ENCODE measurements at places on chromosomes 16 and 17.

DNA sequence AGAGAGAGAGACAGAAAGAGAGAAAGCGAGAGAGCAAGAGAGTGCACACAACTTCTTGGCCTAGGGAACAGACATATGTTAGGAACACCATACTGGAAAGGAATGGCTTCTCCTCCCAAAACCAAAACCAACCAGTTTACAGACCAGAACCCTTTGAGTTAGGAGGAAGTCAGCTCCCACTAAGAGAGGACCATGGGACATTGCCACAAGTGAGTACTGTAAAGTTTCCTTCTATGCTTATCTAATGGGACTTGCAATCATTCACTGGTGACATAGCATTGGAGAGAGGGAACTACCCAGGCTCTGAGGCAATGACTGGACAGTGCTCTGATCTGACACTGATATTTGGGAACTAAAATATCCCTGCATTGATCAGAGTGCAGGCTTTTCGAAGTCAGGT, 32.4 kb downstream of the TBC1D3B start:
- DNase-seq, result no peak

DNA sequence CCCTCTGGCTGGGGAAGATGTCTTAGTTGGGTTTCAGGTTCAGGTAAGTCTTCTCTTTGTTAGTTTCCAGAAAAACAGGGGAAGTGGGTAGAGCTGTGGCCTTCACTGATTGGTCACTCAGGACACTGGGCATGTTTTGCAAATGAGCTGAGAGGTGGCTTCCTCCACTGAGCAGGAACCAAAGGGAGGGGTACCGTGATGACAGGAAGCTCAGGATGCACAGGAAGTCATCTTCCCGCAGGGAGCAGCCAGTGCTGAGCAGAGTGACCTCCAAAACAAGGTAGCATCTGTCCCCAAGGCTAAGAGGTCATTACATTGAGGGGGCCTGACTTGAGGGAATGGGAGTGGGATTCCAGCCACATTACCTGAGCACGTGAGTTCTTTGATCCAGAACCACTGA, 5.6 kb downstream of the NT5C start:
- no peak for DNase-seq

DNA sequence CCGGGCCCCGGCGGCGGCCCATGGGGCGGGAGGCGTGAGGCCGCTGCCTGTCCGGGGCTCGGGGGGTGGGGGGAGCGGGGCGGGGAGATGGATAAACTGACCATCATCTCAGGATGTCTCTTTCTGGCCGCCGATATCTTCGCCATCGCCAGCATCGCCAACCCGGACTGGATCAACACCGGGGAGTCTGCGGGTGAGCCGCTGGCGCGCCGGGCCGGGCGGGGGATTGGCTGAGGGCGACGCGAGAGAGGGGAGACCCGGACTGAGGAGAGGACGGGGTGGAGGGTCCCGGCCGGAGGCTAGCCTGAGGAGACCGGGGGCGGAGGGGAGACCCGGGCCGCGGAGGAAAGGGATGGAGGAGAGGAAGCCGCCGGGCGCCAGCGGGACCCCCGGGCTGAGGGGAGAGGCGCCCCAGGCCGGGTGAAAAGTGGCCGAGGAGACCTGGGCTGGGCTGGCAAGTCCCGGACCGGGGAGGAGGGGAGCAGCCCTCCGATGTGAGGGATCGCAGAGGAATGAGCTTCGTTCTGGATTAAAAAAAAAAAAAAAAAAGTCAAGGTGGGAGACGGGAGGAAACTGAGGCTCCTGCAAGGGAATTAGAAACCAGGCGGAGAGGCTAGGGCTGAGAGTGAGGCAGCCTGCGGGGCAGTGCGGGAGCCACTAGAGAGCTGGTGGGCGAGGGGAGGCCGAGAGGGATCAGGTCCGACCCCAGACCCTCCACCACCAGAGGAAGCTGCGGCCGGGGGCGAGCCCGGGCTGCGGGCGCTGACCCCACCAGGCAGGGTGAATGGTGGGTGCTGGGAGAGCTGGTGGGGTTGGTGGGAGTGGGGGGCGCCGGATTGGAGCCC, 526 bp downstream of the MOSMO start:
- peak; percentile 58 for DNase-seq

GRCh38 chr16:84281074-84281473, 13.6 kb upstream of the WFDC1 start:
- DNase-seq, result no peak

DNA sequence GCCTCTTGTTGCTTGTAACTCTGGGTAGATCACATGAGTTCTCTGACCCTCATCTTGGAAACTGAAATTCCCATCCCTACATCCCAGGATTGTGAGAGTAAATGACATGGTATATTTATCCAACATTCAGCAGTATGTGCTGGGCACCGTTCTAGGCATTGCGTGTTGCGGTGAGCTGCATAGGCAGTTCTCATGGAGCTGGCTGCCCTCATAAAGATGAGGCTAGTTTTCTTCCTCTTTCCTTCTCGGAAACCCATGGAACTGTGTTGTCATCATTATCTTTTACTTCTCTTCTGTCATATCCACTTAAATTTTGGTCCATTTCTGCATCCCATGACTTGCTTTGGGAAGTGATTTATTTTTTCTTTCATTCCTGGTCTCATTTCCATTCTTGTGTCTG, 17.2 kb downstream of the CMIP start:
- no peak for DNase-seq

GRCh38 chr17:80474231-80474960, 2.0 kb downstream of the NPTX1 start:
- DNase-seq, result no peak

DNA sequence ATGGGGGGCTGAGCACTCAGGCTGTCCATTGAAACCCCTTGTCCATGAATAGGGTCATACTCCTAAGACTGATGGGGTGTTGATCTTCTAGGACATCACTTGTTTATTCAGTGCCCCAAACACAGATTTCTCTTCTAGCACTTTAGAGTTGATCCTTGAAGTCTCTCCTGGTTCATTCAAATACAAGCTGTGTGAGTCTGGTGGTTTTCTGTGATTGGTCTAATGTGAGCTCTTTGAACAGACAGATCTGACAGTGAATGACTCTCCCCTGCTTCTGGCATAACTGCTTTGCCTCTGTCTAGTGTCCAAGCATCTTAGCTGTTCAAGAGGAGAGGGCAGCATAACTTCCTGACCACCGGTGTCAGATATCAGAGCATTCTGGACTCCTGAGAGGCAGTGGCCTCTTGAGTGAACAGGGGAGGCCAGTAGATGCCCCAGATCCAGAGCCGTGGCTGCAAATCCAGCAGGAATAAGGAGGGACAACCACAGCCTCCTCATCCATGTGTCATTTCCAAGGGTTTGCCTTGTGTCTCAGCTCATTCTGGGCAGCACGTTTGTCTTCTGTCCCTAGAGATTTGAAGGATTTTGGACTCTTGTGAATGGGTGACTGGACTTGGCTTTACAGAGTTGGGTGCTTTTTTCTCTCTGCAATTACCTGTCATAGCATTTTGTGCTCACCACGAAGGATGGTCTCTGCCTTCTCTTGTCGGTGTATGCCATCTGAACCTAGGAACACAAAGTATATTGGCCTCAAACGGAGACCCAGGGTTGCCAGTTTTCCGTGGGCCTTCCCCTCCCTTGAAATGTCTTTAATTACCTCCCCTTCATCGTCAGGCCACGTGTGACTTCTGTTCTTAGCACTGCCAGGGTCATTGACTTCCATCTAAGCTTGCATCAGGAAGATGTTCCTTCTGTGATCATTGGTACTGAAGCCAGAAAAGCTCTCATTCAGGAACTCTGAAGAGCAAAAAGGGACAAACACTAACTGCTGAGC, 13.9 kb upstream of the CLEC18C start:
- DNase-seq, result no peak

- peak; percentile 22 for DNase-seq
Observed at GRCh38 chr16:78122774-78123315, 23.4 kb downstream of the WWOX start.

DNA sequence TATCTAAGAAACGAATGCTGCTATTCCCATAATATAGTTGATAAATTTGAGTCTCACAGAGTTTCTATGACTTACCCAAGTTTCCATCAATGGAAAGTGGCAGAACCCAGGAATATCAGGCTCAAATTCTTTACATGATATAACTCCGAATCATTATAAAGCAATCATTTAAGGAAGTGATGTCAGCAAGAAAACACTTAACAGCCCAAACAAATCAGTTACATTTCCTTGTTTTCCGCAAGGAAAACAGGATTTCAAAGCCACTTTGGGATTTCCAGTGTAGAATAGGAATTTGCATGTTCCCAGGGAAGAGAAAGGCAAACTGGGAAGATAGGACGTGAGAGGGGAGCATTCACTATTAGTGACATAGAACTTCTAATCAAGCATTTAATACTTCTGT, 311.4 kb upstream of the GOT2 start:
- DNase-seq, result no peak

GRCh38 chr17:71260366-71260940, 860.4 kb upstream of the SOX9 start:
- DNase-seq, result no peak

DNA sequence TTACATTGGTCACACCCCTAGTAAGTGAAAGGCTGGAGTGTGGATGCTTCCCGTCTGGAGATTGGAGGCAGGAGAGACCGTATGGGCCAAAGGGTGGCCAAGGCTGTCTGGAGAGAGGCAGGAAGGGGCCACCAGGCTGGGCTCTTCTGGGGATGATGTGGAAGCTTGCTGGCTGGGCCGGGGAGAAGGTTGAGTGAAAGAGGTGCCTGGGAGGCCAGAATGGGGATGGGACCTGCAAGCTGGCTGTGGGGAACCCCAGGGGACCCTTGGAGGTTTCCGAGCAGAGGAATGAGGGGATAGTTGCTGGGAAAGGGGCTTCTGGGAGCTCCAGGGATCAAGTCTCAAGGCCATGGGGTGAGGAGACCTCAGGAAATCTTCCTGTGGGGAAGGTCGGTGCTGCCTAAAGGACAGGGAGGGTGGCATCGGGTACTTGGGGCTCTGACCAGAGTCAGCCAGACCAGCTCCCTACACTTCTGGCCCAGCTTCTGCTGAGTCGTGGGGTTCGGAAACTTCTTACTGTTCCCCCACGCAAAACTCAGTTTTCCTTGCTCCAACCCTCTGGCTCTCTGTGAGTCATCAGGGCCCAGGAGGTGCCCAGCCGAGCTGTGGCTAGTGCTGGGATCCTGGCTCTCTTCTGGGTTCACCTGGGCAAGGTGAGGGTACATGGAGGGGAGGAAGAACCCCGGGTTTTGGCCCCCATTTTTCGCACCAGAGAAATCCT, 3.1 kb downstream of the MRC2 start:
- DNase-seq, result no peak

DNA sequence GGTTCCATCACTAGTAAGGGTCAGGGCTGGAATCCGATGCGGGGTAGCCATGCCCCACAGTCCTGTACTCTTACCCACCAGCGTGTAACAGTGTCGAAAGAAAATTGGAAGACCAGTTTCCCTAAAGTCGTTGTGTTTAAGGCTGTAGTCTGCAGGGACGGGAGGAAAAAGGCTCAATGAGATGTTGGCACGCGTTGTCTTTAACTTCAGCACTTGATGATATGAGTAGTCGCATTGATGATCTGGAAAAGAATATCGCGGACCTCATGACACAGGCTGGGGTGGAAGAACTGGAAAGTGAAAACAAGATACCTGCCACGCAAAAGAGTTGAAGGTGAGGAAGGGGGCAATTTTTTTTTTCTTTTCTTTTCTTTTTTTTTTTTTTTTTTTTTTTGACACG, 1.3 kb downstream of the HSBP1 start:
- DNase-seq, result no peak

DNA sequence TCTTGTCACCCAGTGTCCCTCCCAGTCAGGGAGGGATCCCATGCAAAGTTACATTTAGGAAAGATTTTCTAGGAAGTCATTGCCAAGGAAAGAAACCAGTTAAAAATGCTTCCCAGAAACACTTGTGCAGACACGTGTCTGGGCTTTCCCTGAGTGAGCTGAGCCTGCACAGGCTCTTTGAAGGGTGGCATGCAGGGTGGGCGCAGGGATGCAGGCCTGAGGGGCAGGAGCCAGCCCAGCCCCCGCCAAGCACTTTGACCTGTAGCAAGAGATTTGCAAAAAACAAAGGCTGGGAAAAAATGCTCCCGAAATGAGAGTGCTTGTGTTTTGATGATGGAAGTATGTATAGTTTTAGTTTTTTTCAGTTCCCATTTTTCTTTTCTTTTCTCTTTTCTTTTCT, 52.4 kb downstream of the B9D1 start:
- no peak for DNase-seq

- DNase-seq, result no peak
Observed at GRCh38 chr17:35169835-35170363, 22.3 kb downstream of the UNC45B start.

DNA sequence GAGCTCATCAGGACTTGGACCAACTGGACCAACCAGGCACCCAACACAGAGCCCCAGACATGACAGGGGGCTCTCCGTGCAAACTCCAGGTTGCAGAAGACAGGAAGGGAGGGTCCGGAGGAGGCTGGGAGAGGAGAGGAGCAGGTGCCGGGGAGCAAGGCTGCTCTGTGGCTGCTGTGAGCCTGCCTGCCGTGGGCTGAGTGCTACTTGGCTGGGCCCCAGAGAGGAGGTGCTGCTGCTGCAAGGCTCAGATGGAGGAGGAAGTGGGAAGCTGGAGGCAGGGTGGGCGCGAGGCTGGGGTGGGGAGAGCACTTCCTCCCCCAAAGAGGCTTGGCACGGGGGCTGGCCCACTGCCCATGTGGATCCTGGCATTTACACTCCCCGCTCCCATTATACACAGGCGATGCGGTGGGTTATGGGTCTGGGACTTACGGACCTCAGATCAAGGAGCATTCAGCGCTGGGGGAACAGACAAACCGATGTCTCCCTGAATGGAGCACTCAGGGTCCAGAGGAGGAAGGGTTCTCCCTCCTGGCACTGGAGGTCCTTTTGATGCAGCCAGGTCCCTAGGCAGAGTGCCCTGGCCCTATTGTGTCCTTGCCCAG, 15.9 kb downstream of the EPOP start:
- DNase-seq, result no peak

GRCh38 chr17:69268543-69269014, 40.0 kb upstream of the ABCA10 start:
- DNase-seq, result no peak

GRCh38 chr17:9468532-9468931, 107.1 kb downstream of the STX8 start:
- DNase-seq, result no peak

DNA sequence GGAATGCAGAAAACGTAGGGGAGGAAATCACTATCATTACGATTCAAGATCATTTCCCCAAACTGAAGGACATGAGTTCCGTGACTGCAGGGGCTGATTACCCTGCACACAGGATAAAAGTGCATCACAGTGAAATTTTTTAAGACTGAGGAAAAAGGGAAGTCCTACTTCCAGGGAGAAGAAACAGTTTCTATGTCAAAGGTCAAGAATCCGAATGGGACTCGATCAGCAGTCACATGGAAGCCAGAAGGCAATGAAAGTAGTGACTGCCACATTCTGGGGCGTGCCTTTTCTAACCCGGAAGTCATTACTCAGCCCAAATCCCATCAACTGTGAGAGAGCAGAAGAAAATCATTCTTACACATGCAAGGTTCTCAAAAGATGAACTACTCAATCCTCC, 12.1 kb downstream of the ZZEF1 start:
- no peak for DNase-seq

- no peak for DNase-seq
Observed at GRCh38 chr17:35529866-35530265, 7.6 kb downstream of the SLFN12L start.

- no peak for DNase-seq
Observed at GRCh38 chr17:11825572-11826209, 171.6 kb downstream of the ZNF18 start.

- no peak for DNase-seq
Observed at GRCh38 chr17:82633343-82633742, 14.9 kb downstream of the WDR45B start.
